NCI-H510A treated with DMSO at 0.1 percent for 48 hours (cell line): ENCODE measurements at places on chromosomes 4 and X.

GRCh38 chrX:17511556-17511955, 136.6 kb downstream of the NHS start:
- no peak for DNase-seq

- DNase-seq = peak; percentile 12
Observed at GRCh38 chr4:3074846-3075651, 568 bp downstream of the HTT start.

DNA sequence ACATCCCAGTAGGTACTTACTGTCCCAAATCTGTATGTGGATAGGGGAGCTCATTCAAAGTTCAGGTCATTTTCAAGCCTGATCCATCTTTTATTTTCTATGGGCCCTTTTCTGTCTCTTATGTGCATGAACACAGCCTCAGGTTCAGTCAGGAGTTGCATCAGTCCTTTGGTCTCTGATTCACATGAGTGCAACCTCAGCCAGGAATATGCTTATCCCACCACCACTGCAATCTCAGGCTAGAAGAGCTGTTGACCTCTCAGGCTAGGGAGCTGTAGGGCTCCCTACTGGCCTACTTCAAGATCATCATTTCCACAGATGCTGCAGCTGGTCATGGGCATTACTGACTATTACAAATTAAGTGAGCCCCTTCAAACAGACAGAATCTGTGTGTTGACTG, 27.2 kb downstream of the AASDH start:
- no peak for DNase-seq

DNA sequence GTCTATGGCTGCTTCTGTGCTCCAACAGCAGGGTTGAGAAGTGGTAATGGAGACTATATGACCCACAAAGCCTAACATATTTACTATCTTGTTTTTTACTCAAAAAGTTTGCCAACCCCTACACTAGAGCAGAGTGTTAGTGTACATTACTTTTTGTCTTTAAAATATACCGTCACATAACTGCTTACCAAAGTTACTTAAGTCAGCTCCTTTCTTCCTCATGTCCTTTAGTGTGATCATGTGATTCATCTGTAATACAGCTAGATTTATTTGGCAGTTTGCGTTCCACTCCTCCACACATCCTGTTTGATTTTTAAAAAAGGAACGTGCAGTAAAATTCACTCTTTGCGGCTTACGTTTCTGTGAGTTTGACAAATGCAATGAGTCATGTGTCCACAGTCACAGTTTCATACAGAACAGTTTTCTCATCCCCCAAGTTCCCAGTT, 162.4 kb upstream of the GPRIN3 start:
- DNase-seq = no peak

GRCh38 chr4:15893962-15894361, 44.6 kb downstream of the FGFBP1 start:
- DNase-seq = no peak

GRCh38 chr4:80814266-80814665, 216.2 kb upstream of the BMP3 start:
- DNase-seq = no peak

- no peak for DNase-seq
Observed at GRCh38 chr4:1155314-1155713, 17.1 kb downstream of the SPON2 start.

DNA sequence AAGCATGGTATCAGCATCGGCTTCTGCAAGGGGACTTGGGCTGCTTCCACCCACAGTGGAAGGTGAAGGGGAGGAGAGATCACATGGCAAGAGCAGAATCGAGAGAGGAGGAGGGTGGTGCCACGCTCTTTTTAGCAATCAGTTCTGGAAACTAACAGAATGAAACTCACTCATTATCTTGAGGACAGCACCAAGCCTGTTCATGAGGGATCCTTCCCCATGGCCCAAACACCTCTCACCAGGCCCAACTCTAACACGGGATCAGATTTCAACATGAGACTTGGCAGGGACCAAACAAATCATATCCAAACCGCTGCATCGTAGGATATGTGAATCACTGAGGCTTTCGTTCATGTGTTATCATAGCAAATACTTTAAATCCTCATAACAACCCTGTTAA, 125.5 kb downstream of the GPC3 start:
- peak; percentile 76 for DNase-seq

DNA sequence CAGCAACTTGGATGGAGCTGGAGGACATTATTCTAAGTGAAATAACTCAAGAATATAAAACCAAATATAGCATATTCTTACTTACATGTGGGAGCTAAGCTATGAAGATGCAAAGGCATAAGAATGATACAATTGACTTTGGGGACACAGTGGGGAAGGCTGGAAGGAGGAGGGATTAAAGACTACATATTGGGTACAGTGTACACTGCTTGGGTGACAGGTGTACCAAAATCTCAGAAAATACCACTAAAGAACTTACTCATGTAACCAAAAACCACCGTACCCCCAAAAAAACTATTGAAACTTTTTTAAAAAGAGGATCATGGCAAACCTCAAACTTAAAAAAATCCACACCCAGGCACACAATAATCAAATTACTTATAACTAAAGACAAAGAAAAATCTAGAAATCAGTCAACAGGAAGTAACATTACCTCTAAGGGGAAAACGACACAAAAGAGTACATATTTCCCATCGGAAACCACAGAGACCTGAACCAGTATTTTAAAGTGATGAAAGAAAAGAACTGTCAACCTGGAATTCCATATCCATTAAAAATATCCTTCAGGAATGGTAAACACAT, 241.8 kb downstream of the PRDM5 start:
- no peak for DNase-seq

DNA sequence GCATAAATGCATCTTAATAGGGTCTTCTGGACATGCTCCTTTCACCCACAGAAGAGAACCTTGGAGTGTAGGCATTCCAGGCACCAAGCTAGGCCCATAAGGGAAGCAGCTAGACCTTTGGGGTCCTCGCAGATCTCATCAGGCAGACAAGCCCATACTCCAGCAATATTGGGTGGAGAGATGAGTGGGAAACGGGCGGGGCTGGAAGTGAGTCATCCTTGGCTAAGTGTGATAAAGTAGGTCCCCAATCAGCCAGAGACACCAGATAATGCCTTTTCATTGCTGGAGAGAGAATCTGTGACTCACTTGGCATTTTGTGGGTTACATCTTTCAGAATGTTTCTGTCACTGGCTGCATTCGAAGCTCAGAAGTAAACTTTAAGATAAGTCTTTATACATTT, 133.3 kb upstream of the MBNL3 start:
- no peak for DNase-seq

DNA sequence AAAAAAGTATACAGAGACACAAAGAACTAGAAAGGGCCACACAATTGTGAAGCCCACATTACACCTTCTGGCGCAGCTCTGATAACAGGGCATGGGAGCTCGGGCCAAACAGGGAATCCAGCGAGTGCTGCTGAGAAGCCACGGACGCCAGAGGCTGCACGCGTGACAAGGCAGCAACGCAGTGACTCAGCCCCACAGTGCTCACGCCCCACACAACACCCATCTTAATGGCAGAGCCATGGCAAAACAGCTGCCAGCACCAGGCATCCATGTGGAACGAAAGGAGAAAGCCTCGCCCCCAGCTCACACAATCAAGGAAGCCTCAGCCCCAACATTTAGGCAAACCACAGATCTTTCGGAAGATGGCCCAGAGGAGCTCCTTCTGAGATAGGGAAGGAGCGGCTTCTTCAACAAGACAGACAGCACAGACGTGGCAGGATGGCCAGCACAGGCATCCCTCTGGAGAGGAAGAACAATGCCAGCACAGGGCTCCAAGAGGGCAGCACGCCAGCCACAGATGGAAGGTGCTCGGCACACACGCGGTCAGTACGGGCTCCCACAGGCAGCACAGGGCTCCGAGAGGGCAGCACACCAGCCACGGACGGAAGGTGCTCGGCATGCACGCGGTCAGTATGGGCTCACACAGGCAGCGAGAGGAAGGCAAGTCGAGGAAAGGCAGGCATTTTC, 33.1 kb downstream of the GAK start:
- DNase-seq = no peak

- DNase-seq = no peak
Observed at GRCh38 chr4:86032476-86033022, 327.3 kb downstream of the MAPK10 start.

- DNase-seq = no peak
Observed at GRCh38 chr4:5730993-5731990, 20.3 kb downstream of the EVC start.

DNA sequence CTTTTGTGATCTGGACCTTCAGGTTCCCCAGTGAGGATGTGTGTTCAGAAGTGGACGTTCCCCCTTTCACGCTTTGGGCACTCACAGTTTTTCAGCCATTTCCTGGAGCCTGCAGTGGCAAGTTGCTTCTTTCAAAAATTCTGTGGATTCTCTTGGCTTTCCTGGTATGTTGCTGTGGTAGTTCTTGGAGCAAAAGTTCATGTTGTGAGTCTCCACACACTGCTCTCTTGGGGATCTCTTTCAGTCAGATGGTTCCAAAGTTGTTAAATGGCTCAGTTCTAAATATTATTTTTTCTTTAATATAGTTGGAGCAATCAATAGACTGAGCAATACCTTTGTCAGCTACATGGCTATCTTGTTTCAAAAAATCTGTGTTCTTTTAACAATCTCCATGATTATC, 28.5 kb upstream of the BANK1 start:
- DNase-seq = no peak

- DNase-seq = no peak
Observed at GRCh38 chr4:42362591-42362990, 34.7 kb upstream of the SHISA3 start.

DNA sequence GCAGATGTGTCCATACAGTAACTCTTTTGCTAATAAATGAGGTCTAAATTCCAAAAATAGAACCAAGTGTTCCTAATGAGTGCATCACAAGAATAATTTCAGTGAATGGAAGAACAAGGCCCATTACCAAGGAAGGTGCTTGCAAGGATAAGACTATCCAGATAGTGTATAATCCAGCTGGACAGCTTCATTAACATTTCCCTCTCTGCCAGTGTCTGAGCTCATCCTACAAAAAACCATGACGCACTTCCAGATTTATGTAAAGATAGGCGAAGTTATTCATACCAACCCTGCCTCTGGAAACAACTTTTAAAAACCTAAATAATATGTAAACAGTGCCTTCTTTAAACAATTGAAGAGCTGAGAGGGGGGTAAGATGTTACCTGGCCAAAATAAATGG, 177.9 kb upstream of the STK26 start:
- DNase-seq = no peak

DNA sequence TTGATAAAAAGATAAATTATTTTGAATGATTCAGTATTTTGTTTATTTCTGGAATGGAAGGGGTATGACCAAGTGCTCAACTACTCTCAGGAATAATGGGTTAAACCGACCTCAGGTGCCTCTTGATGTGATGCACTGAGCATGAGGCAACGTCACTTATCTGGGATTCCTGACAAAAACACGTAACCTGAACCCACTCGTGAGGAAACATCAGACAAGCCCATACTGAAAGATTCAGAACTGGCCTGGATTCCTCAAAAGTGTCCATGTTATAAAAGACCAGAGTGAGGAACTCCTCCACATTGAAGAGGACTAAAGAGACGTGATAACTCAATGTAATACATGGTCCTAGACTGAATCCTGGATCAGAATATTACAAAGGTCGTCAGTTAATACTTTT, 144.0 kb downstream of the FNIP2 start:
- no peak for DNase-seq

- no peak for DNase-seq
Observed at GRCh38 chrX:151697522-151697921, 2.3 kb downstream of the PRRG3 start.

DNA sequence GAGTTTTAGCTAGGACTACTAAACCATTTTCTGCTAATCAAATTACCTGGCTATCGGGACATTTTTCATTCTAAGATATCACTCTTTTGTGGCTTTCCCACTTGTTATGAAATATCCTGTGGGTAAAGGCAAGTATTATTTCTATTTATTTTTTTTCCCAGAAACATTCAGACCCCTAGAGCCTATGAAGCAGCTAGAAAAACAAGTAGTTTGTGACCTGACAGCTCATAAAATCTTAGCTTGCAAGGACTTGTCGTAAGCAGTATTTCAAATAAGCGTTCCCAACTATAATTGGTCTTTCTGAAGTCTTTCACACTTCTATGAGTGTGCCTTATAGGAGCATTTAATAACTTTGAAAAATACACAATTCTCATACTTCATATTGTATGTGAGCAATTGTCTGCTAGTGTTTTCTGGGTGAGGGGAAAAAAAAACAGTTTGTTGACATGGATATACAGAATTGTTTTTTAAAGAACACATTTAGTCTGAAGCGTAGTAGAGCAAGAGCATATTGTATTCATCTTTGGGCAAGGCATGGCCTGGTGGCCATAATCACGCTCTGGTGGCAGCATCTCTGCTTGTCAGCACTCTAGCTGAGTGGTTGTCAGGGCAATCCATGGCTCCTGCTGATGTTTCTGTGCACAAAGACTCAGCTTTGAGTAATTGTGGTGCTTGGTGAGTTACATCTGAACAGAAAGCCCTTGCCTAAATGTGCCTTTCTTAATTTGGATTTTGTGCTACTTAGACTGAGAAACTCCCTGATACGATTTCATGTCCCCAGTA, 2.6 kb downstream of the MCUB start:
- no peak for DNase-seq

- DNase-seq = no peak
Observed at GRCh38 chrX:150768132-150768485, 74.9 kb downstream of the MTMR1 start.

DNA sequence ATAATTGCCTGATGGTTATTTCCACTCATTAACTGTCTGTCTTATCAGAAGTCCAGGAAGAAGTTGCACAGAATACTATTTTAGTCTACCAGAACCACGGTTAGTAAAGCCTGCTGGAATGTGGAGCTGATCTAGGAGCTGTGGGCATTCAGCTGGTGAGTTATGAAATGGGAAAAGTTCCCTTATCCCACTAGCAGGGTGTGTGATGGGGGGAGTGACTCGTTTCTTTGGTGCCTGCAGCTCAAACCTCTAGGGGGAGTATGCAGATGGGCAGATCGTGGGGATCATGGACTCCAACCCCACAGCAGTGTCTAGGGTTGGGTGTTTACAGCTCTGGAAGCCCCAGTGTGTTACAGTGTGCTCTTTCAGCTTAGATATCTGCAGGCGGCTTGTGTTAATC, 305.7 kb upstream of the BOD1L1 start:
- no peak for DNase-seq

- DNase-seq = no peak
Observed at GRCh38 chr4:20043991-20044390, 207.7 kb upstream of the SLIT2 start.

GRCh38 chrX:50111742-50112141, 89.1 kb downstream of the AKAP4 start:
- DNase-seq = no peak

- DNase-seq = peak; percentile 27
Observed at GRCh38 chr4:5051278-5052203, at the start of gene STK32B. Gene STK32B, plus strand, starts transcription at chr4:5051480.
